ENCODE measurements at places on chromosomes 12 and 14. TPM values are rescaled to one million over a fixed set of nuclear protein-coding genes. Genes with fewer than 3 reads are reported as not detected.

Gene WNT1
- total RNA-seq, result not detected

Gene BCL2L14
- total RNA-seq, result not detected

Gene KSR2
- not detected for total RNA-seq

Gene KRT79
- total RNA-seq, result 0.31 TPM

Gene GLT8D2
- total RNA-seq, result 38.8 TPM

Gene PPFIA2
- 0.46 TPM for total RNA-seq

Gene CLEC1B
- total RNA-seq, result not detected

All from chondrocyte (in vitro differentiated cells).